Stimulated activated CD4-positive, alpha-beta T cell treated with anti-CD3 and anti-CD28 coated beads, Interleukin-15, amount 100 ng/mL, for 1 hour (primary cell): ENCODE measurements at places on chromosomes 4 and X.
A peak's percentile ranks its signal among the peaks of the same experiment; 100 is the strongest.

- DNase-seq = no peak
Measured at GRCh38 chr4:145808021-145808650, 128.2 kb downstream of the C4orf51 start.

- no peak for DNase-seq
Measured at GRCh38 chr4:178271386-178271785, 829.1 kb upstream of the AGA start.

GRCh38 chrX:150038315-150038714 is 100.0 kb upstream of the EOLA2 start:
- no peak for DNase-seq

GRCh38 chr4:181970366-181970765 is 272.8 kb upstream of the TENM3 start:
- no peak for DNase-seq

- DNase-seq = no peak
Measured at GRCh38 chrX:137982472-137983172, 416.7 kb downstream of the ZIC3 start.

DNA sequence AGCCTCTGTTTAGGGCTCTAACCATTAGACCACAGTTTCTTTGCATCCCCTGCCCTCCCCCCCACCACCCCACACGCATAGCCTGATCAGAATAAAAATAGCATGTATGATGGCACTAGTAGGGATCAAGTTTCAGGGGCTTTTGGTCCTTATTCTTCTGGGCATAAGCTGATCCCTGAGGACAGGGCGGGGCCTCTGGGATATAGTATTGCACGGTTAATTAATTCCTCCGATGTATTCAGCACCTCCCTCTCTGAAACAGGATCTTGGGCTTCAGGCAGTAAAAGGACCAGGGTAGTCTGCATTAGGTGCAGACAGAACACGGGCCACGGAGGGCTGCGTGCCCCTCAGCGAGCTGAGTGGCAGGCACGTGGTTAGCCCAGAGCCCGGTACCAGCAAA is 57.1 kb downstream of the ELF4 start:
- no peak for DNase-seq

DNA sequence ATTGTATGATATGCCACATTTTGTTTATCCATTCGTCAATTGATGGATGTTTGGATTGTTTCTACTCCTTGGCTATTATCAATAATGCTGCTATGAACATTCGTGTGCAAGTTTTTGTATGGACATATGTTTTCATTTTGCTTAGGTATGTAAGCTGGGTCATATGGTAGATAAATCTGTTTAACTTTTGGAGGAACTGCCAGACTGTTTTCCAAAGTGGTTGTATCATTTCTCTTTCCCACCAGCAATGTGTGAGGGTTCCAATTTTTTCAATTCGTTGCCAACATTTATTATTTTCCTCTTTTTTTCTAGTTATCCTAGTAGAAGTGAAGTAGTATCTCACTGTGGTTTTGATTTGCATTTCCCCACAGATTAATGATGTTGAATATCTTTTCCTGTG is 71.8 kb downstream of the DIAPH2 start:
- no peak for DNase-seq

GRCh38 chr4:133493776-133494175 is 344.7 kb downstream of the PCDH10 start:
- DNase-seq = no peak

DNA sequence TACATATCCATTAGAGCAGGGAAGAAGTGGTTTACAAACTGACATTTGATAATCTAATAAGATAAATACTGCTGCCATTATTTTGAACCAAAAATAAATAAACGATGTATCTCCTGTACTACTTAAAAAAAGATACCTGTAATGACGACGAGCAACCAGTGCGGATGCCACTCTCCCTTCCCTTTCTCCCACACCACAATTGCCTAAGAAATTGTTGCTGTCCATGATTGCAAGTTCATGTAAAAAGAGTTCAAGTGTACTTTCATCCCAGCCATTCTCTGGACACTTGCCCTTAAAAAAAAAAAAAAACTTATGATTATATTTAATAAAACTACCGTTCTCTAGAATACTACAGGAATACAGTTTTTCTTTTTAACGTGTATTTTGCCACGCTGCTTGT is 1.4 kb downstream of the SEPSECS start:
- no peak for DNase-seq

DNA sequence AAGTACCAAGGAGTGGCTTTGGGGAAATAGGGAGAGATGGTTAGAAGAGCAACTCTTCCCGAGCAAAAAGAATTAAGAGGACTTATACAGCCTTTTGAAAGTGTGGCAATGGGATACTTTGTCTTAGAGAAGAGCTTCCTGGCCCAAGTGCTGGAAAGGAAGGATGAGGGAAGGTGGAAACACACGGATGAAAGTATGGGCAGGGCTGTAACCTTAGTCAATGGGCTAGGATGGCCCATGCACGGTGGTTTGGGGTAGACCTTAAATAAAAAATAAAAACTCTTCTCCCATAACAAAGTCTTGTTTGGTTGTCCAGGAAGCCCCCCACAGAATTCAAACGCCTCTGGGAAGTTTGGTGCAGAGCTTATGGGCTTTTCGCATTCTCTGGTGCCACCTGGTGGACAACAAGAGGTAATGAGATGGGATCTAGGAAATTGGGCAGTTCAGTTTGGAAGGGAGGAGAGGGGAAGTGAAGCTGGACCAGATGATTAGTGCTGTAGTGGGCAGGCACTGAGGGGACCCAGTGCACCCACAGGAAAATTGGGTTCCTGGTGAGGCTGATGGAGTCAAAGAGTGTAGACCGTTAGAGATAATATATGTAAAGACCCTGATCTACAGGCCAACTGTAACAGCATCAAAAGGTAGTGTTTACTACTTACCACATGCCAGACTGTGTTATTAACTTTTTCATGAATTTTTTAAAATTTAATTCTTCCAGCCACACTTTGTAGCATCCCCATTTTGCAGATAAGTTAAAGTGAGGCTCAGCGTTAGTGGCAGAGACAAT is 13.8 kb upstream of the ENOX2 start:
- peak; percentile 2 for DNase-seq

GRCh38 chr4:183182873-183183725 is 84.0 kb downstream of the WWC2 start:
- no peak for DNase-seq

DNA sequence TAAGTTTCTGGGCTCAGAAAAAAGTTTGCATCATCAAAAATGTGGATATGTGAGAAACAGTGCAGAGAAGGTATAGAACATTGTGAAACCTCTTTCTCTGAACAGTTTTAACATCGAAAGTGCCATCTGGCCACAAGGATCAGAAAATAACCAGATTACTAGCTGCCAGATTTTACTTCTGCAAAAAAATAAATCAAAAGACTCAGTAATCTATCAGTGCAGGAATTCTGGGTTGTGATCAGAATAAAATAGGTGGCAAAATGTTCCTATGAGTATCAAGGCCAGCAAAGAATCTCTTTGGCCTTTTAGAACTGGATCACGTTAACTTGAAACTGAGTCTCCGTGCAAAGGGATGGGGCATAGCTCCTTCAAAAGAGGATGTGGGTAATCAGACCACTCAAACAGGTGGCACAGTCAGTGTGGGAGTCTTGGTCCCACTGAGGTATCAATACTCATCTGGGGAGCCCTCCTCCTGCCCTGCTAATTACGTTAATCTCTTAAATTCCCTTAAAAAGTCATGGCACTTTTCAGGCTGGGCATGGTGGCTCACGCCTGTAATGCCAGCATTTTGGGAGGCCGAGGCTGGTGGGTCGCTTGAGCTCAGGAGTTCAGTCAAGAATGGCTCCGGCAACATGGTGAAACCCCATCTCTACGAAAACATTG is 26.7 kb upstream of the RBM47 start:
- DNase-seq = no peak

GRCh38 chr4:88865046-88865445 is 167.4 kb upstream of the NAP1L5 start:
- no peak for DNase-seq

- DNase-seq = no peak
Measured at GRCh38 chr4:112279882-112280315, 5.8 kb downstream of the TIFA start.

GRCh38 chr4:42844422-42845070 is 48.0 kb upstream of the GRXCR1 start:
- no peak for DNase-seq

DNA sequence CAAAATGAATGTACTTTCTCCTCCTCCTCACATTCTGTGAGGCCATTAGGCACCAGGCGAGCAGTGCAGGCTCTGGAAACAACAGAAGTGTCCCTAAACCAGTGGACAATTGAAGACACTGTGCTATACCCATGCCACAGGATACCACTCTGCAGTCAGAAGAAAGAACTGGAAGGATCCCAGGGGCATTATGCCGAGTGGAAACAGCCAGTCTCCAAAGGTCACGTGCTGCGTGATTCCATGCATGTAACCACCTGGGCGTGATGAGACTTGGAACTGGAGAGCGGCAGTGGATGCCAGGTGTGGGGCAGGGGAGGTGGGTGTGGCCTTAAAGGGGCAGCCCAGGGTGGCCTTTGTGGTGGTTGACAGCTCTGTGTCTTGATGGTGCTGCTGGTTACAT is 139.4 kb downstream of the EVC2 start:
- DNase-seq = no peak

DNA sequence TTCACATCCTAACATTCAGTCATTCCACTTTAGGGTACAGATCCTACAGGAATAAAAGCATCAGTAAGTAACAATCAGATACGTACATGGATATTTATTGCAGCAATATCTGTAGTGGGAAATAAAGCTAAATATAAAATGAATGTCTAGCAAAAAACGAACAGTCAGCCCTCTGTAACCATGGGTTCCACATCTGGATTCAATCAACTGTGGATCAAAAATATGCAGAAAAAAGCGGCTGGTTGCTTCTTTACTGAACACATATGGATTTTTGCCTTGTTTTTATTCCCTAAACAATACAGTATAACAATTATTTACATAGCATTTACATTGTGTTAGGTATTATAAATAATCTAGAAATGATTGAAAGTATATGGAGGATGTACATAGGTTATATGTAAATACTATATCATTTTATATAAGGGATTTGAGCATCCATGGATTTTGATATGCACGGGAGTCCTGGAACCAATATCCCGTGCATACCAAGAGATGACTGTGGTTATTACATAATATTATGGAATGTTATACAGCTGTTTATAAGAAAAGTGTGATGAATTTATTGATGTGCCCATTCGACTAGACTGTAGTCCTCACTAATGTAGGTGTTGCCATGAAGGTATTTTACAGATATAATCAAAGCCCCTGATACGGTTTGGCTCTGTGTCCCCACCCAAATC is 132.8 kb downstream of the ARHGEF9 start:
- DNase-seq = no peak

- no peak for DNase-seq
Measured at GRCh38 chr4:9771034-9771433, 10.4 kb upstream of the DRD5 start.

DNA sequence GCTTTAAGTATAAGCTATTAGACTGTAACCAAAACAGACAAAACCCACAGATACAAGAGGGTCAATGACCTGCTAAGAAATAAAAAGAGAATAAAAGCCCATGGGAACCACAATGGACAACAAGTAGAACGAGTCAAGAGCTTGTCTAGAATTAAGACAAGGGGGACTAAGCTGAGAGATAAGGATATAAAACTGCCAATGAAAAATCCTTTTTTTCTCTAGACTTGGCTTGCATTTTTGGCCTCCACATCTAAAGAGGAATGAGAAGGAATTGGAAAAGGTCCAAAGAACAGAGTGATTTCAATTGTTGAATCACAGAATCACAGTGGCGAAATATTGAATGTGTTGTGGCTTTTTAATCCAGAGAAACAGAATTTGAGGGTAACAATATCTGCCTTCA is 135.7 kb downstream of the QDPR start:
- no peak for DNase-seq

DNA sequence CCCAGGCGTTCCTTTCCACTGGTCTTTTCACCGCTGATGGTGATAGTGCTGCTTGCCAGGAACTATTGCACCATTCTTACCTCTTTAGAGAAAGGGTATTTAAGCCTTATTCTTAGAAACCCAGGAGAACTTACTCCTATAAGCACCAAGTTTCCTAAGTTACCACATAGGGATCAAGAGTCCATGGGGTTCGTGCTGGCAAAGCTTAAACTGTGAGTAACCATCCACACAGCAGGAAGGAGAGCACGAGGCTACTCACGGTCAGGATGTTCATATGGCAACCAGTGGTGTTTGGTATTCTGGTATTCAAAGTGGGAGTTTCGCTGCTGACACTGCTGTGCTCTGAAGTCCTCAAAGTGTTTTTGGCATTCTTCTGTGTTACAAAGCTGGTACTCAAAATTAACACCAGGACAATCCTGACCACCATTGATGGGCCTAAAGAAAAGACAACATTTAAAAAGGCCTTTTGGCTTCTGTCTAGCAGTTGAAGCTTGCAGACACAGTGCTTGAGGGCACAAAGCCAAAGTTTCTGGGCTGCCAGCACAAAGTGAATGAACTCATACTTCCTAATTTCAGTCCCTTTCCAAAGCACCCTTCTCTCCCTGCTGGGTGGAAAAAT is 256.9 kb downstream of the ADAMTS3 start:
- DNase-seq = no peak

DNA sequence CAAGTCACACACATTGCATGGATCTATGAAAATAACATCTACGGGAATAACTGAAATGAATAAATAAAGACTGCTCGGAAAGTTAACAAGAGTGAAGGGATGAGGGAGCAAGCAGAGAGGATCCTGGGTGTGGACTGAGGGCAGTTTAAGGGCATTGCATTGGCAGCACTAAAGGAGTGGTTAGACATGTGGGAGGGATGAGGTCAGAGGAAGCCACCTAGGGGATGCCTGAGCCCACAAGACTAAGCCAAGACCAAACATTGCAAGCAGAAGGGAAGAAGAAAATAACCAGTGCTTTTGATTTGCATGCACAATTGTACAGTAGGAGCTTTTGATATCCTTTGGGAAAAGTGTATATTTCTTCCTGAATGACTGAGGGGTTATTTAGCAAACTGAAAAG is 106.1 kb downstream of the MSL3 start:
- DNase-seq = no peak

GRCh38 chr4:145521282-145521681 is 39.6 kb downstream of the SMAD1 start:
- DNase-seq = no peak

DNA sequence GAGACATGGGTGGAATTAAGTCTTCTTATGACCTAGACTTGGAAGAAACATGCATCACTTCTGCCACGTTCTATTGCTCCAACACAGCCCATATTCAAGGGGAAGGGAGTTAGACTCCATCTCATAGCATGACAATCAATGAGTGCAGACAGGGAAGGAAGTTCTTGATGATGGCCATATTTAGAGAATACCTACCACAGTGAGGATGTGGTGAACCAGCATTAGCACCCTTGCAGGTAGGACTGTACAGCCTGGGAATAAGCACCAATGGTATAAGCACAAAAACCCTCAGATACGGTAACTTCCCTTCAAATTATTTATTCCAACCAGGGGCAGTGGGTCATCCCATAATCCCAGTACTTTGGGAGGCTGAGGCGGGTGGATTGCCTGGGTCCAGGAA is 29.8 kb downstream of the PAGE2 start:
- no peak for DNase-seq

- DNase-seq = no peak
Measured at GRCh38 chrX:2514131-2514530, 13.4 kb upstream of the DHRSX start.

GRCh38 chr4:139684351-139684750 is 18.7 kb downstream of the MGST2 start:
- DNase-seq = no peak
